Activated naive CD4-positive, alpha-beta T cell treated with anti-CD3 and anti-CD28 coated beads for 36 hours (primary cell): ENCODE measurements at places on chromosomes 2 and 18. TPM values are rescaled to one million over a fixed set of nuclear protein-coding genes. Genes with fewer than 3 reads are reported as not detected.

Gene LRRC30
- not detected for total RNA-seq

Gene SKOR2
- not detected for total RNA-seq

DNA sequence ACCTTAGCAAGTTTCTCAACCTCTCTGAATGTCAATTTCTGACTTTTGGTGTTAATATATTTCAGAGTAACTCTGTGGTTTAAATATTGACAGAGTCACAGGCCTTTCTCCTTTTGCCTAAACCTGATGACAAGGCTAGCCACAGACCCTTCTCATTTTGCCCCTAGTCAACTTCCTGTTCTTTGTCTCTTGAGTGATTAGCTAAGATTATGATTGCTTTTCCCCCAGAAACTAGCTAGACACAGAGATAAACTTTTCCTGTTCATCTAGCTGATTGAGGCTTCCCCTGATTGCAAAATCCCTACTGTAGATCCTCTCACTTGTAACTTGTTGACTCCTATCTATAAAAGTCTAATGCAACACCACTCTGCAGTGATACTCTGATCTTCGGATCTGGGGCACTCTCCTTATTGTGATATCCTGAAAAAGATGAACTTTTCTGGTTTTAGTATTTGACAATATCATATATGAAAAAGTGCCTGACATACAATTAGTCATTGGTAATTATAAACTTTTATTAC is 241.4 kb downstream of the ZNF385B start:
- H3K4me1 ChIP-seq = no peaks in the 10 kb centered on the region
- no peak overlapping the region for H3K27ac ChIP-seq
- H3K27me3 ChIP-seq = peaks cover 8% of the 10 kb centered on the region
- DNase-seq = no peak
- H3K36me3 ChIP-seq = no peaks in the 10 kb centered on the region
- no peak overlapping the region for H3K4me3 ChIP-seq

DNA sequence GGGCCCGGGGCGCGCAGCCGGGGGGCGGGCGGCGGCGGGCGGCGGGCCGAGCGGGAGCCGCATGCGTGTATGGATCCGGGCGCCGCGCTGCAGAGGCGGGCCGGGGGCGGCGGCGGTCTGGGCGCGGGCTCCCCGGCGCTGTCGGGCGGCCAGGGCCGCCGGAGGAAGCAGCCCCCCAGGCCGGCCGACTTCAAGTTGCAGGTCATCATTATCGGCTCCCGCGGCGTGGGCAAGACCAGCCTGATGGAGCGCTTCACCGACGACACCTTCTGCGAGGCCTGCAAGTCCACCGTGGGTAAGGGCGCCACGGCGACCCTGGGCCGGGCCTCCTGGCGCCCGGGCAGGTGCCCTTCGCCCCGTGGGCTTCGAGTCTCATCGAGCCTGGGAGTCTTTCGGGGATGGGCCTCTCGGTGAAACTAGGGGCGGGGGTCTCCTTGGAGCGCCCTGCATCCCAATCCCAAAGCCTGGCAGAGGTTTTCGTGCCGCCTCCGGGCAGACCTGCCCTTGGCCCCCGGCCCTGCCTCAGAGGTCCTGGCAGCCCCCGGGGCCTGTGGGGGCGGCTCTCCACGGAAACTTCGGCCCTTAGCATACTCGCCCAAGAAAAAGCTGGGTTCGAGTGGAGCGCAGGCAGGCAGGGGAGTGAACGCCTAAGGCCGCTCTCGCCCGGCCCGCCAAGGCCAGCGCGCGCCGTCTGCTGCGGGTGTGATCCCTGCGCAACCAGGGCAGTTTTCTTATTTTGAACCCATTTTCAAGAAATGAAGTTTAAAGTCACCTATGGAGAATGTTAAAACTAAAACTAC is 622 bp downstream of the RAB12 start:
- peak overlapping the region; percentile 89 for H3K4me3 ChIP-seq
- no peaks in the 10 kb centered on the region for H3K27me3 ChIP-seq
- no peak for DNase-seq
- peak overlapping the region; percentile 91 for H3K27ac ChIP-seq

DNA sequence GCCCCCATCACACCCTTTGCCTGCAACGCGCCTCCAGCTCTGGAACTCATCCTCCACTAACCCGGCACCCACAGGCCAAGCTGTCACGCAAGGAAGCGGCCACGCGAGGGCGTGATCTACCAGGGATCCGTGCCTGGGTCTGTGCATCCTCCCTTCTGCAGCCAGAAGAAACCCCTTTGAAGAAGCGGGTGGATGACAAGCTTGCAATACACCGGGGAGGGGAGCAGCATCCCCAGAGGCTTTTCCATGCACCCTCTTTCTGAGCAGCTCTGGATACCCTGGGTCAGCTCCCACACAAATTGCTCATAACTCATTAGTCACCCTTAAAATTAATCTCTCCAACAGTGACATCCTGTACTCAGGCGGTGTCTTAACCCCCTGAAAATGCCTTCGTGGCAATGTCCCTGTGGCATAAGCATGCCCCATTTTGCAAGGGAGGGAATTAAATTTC is 47.6 kb downstream of the PDCL3 start:
- H3K27ac ChIP-seq = no peak overlapping the region
- peak; percentile 89 for DNase-seq
- no peak overlapping the region for H3K4me3 ChIP-seq
- H3K4me1 ChIP-seq = peaks cover 4% of the 10 kb centered on the region

GRCh38 chr18:39347701-39348100 is 1782.1 kb upstream of the CELF4 start:
- H3K27me3 ChIP-seq = no peaks in the 10 kb centered on the region
- H3K36me3 ChIP-seq = no peaks in the 10 kb centered on the region
- DNase-seq = no peak
- no peak overlapping the region for H3K4me3 ChIP-seq
